ENCODE measurements at places on chromosomes 2 and 18.

- DNase-seq = no peak
Measured at GRCh38 chr2:231047923-231048915, 8.4 kb upstream of the PSMD1 start.

DNA sequence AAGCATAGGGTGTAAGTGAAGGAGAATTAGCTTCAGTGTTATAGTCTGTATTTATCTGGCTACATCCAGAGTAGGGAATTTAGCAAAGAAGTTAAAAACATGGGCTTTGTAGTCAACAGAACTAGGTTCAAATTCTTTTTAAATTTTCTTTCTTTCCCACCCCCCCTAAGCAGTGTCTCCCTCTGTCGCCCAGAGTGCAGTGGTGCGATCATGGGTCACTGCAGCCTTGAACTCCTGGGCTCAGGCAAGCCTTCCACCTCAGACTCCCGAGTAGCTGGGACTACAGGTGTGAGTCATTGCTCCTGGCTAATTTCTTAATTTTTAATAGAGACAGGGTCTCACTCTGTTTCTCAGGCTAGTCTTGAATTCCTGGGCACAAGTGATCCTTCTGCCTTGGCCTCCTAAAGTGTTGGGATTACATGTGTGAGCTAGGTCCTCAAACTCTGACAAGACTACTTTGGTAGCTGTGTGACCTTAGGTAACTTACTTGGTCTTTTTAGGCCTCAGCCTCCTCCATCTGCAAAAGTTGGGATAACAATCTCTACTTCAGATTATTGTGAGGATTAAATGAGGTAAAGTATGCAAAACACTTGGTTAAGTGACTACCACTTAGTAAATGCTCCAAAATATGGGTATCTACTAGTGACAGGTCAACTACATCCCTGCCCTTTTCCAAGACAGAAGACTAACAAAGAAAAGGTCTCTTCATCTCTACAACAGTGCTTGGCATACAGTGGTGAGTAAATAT is 17.8 kb downstream of the DOK1 start:
- DNase-seq = no peak

- no peak for DNase-seq
Measured at GRCh38 chr2:201859949-201860348, 53.6 kb downstream of the CDK15 start.

GRCh38 chr2:85110991-85111560 is 22.1 kb upstream of the TCF7L1 start:
- DNase-seq = no peak

DNA sequence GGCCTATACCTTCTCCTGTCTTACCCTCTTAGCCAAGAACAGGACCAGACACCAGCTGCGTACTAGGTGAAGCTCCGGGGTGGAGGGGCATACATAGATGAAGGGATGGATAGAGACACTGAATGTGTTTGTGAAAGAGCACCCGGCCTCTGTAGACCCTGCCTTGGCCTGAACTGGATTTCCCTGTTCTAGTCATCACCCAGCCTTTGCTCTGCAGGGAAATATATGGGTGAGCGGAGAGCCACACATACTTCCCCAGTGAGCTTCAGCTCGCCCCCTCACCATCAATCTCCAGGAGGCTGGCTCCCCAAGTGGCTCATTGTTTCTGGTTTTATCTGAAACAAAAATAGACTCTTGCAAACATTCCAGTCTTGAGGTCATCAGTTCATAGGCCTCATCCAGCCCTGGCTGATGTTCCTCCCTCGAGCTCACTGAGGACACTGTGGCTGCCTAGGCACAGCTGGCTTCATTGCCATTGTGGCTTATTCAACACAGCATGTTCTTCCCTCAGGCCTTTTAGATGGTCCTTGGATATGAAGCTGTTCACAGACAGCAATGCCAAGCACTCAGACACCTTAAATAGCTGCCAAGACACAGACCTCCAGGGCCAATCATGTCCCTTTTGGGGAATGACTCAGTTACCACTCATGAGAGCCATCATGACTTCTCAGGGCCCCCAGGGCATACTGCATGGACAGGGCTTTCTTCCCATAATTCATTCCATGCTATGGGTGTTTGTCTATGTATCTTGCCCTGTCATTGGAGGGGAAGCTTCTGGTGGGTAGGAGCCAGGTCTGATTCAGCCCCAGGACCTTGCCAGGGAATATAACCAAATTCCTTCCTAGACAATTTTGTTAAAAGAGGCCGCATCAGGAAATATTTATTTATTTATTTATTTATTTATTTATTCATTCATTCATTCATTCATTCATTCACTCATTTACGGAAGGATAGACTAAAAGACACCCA is 82.4 kb downstream of the TTC32 start:
- DNase-seq = no peak

DNA sequence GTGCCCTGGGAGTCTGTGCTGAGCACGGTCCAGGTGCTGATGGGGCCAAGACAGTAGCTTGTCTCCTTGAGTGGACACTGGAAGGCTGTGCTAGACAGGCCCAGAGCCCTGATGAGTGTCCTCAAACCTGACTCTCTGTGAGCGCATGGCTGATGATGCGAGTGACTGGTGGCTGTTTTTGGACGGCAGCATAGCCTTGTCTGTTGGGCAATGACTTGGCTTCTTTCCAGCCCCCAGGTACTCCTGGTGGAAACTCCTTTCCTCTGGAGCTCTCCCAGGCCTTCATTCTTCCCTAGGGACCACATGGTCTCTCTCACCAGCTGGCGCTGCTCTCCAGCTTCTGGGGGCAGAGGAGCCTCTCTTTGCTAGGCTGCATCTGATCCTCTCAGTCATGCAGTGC is 207.6 kb upstream of the SMIM21 start:
- DNase-seq = no peak

- DNase-seq = no peak
Measured at GRCh38 chr18:48975817-48976649, 25.3 kb upstream of the SMAD7 start.

GRCh38 chr2:105329561-105330495 is at the start of gene TGFBRAP1:
TGFBRAP1 (minus strand) TSS chr2:105329735; CDS start chr2:105308301, 21,434 bp downstream.
- DNase-seq = peak; percentile 29

GRCh38 chr2:16100006-16100405 is 159.7 kb downstream of the MYCN start:
- no peak for DNase-seq

DNA sequence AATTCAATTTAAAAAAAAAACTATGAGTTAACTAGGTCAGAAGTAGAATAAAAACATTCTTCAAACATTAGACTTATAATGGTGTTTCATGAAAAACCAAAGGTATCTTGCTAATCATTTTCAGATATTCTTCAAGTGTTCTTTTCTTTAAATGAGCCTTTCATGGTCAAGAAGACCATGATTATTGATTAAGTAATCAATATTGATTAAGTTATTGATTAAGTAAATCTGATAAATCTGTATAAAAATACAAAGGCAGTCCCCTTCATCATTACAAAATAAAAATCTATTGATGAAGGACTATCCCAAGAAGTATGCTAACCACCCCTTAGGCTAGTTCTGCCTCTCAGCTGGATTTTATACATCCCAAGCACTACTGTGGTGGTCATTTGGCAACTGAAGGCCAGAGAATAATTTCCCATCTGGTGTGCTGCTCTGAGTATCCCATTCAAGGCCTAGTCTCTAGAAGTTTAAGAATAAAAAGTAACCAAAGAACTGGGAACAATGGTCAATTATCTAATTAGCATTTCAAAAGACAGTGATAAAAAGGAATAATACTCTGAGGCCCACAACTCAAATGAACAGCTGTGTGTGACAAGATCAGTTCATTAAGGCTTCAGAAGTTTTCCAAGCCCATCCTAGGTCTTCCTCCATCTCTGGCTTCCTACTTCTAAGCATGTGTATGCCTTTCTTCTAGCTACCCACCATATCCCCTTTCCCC is 63.5 kb downstream of the TCF4 start:
- DNase-seq = no peak

DNA sequence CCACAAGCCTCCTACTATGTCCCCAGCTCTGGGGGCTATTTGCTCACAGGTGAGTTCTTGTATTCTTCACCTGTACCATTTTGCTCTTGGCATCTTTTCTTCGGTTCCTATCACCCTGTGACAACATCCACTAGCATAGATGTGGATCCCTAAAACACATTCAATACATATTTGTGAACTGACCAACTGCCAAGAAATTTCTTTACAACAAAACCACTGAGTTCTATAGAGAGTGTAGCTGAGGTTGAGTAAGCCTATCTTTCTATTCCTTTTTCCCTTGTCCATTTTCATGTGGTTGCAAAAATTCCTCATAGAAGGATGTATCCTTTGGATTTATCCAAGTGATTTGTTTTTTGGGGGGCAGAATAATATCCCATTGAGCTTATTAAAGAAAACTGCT is 192.7 kb upstream of the ITGA4 start:
- DNase-seq = no peak

DNA sequence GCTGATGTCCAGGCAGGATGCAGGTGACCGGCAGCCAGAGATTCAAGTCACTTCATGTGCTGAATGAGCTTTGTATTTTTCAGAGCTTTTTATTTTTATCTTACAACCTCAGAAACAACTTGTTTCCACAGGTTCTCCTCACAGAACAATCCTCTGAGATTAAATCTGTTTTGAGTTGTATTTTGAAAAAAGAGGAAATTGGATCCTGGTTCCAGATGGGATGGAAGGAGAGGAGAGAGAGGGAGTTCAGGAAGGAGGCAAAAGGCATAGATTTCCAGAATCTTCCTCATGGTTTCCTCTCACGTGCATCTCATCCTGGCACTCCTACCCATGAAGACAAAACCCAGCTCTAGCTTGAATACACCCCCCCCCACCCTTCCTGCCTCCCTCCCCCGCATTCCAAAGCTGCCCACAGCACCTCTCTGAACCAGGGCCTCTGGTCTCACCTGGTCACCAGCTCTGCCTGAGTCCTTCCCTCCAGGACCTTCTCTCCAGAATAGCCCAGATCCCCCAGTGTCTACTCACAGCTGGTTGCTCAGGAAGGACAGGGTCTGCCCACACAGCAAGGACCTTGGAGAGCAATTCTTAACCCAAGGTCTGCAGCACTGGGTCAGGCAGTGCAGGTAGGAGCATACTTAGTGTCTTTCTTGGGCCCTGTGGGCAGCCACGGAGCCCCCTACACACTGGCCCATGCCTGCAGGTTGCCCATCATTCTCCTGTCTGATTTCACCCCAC is 104.7 kb downstream of the ZFP36L2 start:
- no peak for DNase-seq

DNA sequence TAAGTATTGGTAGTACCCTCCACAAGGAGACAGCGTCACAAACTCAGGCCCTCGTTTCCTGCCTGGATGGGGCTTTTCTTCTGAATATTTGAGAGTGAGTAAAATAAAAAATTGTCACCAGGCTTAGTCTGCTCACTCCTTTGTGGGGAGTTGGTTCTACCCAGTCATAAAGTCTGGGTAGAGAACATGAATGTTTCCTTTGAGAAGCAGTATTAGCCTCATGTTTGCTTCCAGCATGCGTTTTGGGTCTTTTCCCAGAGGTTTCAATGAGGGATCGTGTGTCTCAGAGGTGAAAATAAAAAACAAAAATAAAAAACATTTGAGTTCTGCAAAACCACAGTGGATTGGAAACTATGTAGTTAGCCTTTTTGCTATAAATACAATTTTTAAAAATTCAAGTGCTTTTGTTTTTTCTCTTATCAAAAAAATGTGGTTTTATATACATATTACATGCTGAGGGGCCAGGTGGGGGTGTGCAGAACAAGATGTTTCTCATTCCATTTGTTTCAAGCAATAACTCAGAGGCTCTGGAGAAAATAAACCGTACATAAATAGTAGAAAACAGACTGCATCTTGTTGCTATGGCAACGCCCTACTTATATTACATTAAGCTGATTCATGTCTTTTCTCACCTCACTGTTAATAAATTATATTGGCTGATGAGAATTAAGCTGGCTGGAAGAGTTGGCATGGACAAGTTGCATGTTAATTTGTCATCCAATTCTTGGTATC is 225.4 kb upstream of the FBXO11 start:
- peak; percentile 11 for DNase-seq

DNA sequence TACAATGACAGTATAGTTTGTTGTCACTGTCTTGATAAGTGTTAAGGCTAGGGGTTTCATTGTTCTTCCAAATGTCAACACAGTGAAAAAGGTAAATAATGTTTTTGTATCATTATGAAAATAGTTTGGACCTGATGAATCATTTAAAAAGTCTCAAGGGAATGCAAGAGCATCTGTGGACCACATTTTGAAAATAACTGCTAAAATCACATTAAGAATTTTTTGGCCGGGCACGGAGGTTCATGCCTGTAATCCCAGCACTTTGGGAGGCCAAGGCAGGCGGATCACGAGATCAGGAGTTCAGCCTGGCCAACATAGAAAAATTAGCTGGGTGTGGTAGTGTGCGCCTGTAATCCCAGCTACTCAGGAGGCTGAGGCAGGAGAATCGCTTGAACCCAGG is 10.3 kb downstream of the SCN1A start:
- no peak for DNase-seq

GRCh38 chr2:130371723-130372054 is 15.8 kb downstream of the PTPN18 start:
- no peak for DNase-seq

DNA sequence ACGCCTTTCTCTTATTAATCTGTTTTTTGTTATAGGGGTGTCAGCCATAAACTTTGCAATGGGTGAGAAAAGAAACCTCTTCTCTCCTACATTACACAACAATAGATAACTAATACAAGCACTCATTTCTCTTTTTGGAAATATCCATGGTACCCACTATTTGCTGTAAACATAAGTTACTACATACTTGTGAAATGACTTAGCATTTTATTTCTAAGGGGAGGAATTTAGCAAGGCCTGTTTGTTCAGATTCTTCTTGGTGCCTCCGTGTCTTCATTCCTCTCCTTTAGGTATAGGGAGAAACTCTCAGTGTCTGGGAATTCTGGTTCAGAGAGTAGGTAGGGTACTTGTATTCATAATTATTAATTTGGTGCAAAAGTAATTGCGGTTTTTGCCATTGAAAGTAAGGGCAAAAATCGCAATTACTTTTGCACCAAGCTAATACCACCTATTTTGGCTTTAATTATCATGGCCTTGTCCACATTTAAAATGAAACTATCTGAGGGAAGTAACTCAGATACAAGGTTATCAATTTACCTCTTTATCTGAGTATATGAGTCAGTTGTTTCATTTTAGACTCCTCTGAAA is 134.8 kb downstream of the MREG start:
- DNase-seq = no peak

- DNase-seq = no peak
Measured at GRCh38 chr18:44536046-44536445, 144.6 kb upstream of the SETBP1 start.

DNA sequence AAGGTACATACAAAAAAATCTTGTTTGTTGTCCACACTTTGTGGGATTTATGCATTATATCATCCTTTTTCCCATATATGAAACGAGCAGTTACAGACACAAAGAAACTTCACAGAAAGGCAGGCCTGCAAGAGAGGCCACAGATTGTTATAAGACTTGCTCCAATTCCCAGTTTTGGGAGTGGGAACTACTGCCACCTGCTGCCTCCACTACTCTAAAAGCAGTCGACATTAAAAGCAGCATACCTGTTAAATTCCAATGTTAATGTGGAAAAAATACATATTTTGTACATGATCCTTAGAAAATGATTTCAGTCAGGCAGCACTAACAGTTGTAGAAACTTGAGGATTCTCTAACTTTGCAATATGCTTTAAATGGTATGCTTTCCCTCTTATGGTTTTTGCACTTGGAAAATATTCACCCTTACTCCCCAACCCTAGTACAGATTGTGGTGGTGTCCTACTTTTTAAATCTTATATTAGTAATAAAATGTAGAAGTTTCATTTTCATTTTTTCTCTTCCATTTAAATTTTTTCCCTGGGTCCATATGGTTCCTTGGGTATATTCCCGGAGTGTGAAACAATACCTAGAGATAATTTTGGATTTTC is 37.9 kb downstream of the SLC38A11 start:
- DNase-seq = peak; percentile 17

GRCh38 chr2:154280543-154280942 is 408.8 kb downstream of the GALNT13 start:
- no peak for DNase-seq
